Progenitor cell of endocrine pancreas (in vitro differentiated cells): ENCODE measurements at places on chromosomes 4 and X.

- no peak for DNase-seq
These were observed 1.0 kb upstream of the SLC6A8 start for GRCh38 chrX:153686711-153687110.

DNA sequence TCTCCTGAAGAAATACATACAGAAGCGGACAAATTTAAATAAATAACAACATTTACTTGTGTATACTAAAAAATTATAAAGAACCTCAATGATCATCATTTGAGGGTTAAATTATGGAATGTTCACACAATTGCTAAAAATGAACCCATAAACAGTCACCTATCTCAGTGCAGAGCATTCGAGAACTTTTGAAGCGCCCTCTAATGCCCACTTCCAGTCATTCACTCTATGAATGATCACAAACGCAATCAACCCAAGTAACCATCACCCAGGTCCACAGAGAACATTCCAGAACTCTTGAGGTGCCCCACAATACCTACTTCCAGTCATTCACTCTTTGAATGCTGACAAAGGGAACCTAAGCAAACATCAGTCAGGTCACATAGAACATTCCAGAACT, 103.5 kb upstream of the PLAC1 start:
- no peak for DNase-seq

GRCh38 chr4:83113429-83113786, 1.1 kb downstream of the PLAC8 start:
- DNase-seq, result no peak

GRCh38 chr4:92104506-92104905, 199.3 kb upstream of the GRID2 start:
- no peak for DNase-seq
